ENCODE measurements at places on chromosomes 16 and 17. TPM values are rescaled to one million over a fixed set of nuclear protein-coding genes. Genes with fewer than 3 reads are reported as not detected.

- DNase-seq: no peak
Measured at GRCh38 chr17:73342050-73342522, 30.3 kb upstream of the CDC42EP4 start.

GRCh38 chr17:43142153-43142552 is 17.0 kb upstream of the BRCA1 start:
- DNase-seq: no peak

GRCh38 chr16:50252874-50253513 is 13.4 kb upstream of the ADCY7 start:
- DNase-seq: no peak

DNA sequence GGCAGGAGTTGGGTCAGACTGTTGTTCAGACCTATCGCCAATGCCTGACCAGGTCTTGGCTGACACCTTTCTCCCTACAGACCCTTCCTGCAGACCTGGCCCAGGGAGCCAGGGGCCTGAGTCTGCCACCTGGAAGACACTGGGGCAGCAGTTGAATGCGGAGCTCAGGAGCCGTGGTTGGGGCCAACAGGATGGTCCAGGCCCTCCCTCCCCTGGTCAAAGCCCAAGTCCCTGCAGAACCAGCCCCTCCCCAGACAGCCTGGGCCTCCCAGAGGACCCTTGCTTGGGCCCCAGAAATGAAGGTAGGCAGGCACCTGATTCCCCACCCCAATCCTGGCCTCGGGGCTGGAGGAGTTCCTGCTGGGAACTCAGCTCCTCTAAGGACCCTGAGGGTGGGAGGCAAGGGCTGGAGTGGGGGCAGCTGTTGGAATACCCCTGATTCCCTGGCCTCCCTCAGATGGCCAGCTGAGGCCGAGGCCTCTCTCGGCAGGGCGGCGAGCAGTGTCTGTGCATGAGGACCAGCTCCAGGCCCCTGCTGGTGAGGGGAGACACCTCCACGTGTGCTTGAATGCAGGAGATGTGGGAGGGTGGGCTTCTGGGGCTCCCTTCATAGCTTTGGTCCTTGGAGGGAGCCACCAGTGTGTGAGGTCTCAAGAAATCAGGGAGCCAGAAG is 3.6 kb downstream of the ACD start:
- no peak for DNase-seq

DNA sequence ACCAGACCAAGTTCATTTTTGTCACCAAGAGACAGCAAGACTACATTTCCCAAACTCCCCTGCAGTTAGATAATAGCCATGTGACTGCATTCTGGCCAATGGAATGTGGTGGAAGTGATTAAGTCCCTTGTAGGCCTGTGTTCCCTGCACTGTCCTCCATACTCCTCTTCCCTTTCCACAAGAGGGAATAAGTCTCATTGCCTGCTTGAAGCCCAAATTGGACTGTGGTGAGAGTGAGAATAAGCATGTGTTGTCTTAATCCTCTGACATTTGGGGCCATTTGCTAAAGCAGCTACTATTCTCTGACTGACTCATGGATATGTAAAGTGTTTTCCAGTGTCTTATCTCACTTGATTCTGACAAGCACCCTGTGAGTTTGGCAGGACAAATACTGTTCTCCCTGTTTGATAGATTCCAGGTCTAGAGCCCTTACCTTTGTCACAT is 20.7 kb downstream of the PIK3R6 start:
- DNase-seq: no peak

- no peak for DNase-seq
Measured at GRCh38 chr16:77736879-77737278, 14.6 kb downstream of the NUDT7 start.

- no peak for DNase-seq
Measured at GRCh38 chr17:63918305-63918704, 334 bp downstream of the GH1 start.

PLCG2 gene
- 8.3 TPM for total RNA-seq

FBF1 gene
- 10.1 TPM for total RNA-seq

YBX2 gene
- 1.0 TPM for total RNA-seq
